ENCODE measurements at places on chromosomes 7 and 10. TPM values are rescaled to one million over a fixed set of nuclear protein-coding genes. Genes with fewer than 3 reads are reported as not detected.

DNA sequence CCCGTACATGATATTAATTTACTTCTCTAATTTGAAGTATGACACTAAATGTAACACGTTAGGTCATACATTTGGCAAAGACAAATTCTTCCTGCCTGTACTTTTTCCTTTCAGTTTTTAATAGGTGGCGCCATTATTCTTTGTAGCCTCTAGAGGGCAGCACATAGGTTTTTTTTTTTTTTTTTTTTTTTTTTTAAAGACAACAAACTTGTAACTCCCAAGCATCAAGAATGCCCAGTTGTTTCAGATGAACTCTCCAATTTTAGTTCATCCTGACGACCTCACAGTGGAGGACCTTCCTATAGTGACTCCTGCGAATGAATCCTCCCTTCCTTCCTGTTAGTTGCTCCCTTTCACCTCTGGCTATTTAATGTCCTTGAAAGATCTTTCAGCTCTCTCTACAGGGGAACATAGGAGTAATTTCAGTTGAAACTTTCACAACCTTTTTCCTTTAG is 139.3 kb upstream of the HDAC9 start:
- no peak for DNase-seq

DNA sequence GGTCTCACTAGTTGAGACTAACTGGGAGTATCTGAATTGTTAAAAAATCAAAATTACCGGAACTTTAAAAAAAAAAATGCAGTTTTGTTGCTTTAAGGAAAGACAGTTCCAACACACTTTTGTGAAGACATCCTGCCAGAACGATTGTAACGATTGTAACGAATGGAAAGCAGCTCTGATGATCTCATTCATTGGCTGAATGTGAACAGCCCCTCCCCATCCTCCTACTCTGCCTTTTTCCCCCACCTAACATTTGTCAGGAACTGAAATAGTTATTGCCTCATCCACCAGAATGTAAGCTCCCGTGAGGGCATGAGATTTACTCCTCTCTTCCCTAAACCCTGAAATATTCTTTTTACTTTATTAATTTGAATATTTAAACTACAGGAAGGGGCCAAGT is 23.1 kb upstream of the ZC3HAV1L start:
- DNase-seq: no peak

GRCh38 chr10:78579995-78580394 is 488.8 kb upstream of the ZMIZ1 start:
- no peak for DNase-seq

DNA sequence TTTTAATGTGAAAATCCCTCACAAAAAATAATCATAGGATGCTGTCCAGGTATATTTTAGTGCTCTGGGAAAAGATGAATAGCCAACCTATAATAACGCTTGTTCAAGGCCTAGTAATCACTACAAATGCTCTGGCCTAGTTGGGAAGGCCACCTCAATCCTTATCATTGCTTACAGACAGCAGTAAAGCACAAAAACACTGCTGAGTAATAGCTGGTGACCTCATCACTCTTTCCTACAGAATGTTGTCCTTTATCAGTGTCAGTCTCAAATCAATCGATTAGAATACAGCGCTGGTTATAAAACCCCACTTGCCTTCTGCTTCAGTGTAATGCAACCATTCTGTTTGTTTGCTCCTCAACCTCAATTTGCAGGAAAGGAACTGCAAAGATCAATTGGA is 72.6 kb upstream of the STEAP1 start:
- DNase-seq: no peak

- no peak for DNase-seq
Measured at GRCh38 chr7:157320608-157320980, 16.2 kb upstream of the DNAJB6 start.

GRCh38 chr7:98622926-98623325 is 5.8 kb downstream of the NPTX2 start:
- DNase-seq: no peak

DNA sequence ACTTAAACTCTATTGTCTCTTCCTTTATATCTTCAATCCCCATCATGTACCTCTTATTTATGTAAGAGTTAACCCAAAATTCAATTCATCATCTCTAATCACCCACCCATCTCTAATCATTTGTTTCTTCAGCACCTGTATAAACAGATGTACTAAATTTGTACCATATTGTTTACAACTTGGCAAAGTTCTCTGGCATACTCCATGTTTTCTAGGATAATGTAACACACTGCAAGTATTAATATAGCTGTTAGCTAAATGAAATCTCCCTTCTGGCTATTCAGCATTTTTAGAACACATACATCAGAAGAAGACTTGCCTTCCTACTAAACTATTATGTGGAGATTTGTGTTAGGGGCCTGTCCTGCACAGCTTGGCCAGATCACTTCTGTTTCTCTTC is 33.1 kb downstream of the MALSU1 start:
- DNase-seq: no peak

The GBX1 gene
- total RNA-seq: not detected

The CEP55 gene
- total RNA-seq: 0.88 TPM

Data from kidney (tissue), 22 donors.